ENCODE measurements at places on chromosomes 4 and X.

- DNase-seq = peak; percentile 7
These were observed 72.3 kb upstream of the TNMD start for GRCh38 chrX:100512471-100512870.

DNA sequence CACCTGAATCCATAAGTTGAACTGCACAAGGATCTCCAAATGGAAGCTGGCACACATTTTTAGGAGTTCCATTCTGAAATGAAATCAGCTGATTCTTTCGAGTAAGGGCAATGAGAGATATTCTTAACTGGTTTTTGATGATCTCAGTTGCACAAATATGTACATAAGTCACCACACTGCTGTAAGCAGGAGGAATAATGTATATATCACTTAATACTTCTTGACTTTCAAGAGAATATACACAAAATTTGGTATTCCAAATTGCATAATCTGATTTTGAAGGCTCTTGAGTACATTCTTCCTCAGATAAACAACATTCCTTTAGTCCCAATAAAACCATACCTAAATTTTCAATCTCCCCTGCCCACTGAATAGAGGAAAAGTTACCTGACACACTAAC lies 8.2 kb downstream of the FANCB start:
- no peak for DNase-seq

GRCh38 chrX:15107367-15107988 lies 162.4 kb downstream of the ASB9 start:
- DNase-seq = peak; percentile 22

DNA sequence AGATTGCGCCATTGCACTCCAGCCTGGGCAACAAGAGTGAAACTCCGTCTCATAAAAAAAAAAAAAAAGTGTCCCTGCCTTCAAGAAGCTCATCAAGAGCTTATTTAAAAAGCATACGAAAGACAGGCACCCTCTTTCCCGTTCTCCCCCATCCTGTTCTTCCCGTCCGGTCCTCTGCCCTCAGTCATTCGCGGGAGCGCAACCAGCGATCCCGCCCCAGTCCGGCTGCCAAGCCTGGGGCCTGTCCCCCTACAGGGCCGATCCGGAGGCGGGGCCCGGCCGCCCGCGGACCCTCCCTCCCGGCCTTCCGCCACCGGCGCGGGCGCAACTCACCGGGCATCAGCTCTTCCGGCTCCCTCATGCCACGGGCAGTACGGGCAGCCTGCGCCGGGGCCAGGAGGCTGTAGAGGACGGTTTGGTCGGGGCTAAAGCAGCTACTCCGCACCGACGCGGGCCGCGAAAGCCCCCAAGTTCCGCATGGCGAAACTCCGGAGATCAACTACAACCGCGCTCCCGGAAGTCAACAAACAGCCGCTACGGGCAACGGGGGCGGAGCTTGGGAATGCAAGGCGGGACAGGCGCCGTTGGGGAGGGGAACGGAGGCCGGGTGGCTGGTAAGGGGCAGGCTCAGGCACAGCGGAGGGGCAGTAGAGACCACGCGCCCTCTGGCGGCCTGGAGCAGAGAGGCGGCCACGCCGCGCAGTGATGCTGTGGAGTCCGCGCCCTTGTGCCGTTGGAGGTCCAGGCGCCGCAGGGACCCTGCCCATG lies at the start of gene RPGR:
Gene RPGR, minus strand, starts transcription at position 503 of the 768 bp plus-strand sequence. Its CDS starts 142 bp downstream, at position 361.
- peak; percentile 92 for DNase-seq

- DNase-seq = no peak
These were observed 737.5 kb upstream of the MAGEB2 start for GRCh38 chrX:29477878-29478277.
